ENCODE measurements at places on chromosomes 6 and 20.
A peak's percentile ranks its signal among the peaks of the same experiment; 100 is the strongest.

DNA sequence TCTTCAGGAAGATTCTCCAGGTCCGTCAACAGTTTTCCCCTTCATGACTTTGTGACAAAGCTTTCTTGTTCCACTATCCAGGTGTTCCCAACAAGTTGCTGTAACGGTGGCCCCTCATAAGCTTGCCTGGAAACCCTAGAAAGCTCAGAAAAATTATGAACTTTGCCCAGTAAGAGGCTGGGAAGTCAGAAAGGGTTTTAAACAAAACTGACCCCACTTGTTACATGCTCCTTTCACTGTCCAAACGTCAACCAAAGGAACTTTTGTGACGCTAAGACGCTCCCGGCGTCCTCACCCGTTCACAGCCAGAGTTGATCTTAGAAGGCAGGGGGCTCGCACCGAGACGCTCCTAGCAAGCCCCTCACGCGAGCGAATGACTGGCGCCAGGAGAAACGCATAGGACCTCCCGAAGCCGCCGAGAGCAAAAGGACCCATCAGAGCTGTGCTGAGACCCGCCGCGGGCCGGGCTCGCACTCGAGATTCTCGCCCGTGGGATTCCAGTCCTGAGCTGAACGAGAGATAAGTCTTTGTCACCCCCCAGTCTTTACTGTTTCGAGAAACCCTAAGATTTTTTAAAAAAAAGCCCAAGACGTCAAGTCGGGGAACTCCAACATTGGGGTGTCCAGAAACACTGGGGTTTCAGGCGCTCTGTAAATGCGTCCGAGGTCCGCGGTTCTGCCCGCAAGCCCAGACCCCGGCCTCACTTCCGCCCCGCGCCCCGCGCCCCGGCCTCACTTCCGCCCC is 544 bp upstream of the ACAT2 start:
- DNase-seq, result no peak

- peak; percentile 65 for DNase-seq
Observed at GRCh38 chr6:135267085-135267484, 86.0 kb downstream of the MYB start.

DNA sequence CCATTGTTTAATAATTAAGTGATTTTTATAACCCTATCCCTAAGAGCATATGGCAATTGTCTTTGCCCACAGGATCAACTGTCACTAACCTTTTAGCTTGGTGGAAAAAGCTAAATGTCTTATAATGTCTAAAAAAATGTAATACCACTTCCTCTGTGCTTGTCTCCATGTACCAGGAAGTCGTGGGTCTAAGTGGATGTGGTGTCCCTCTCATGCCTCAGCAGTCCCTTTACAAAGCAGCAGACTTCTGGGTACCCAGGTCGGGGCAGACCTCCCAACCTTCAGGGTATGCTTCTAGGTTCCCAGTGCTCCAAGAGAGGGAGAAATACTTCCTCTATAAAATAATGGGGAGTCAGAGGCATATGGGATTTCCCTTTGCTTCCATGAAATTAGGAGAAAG is 74.7 kb downstream of the ZHX3 start:
- no peak for DNase-seq

- no peak for DNase-seq
Observed at GRCh38 chr20:49348563-49348962, 70.7 kb upstream of the ZNFX1 start.

GRCh38 chr20:4729265-4729664 is 7.6 kb downstream of the PRND start:
- no peak for DNase-seq

DNA sequence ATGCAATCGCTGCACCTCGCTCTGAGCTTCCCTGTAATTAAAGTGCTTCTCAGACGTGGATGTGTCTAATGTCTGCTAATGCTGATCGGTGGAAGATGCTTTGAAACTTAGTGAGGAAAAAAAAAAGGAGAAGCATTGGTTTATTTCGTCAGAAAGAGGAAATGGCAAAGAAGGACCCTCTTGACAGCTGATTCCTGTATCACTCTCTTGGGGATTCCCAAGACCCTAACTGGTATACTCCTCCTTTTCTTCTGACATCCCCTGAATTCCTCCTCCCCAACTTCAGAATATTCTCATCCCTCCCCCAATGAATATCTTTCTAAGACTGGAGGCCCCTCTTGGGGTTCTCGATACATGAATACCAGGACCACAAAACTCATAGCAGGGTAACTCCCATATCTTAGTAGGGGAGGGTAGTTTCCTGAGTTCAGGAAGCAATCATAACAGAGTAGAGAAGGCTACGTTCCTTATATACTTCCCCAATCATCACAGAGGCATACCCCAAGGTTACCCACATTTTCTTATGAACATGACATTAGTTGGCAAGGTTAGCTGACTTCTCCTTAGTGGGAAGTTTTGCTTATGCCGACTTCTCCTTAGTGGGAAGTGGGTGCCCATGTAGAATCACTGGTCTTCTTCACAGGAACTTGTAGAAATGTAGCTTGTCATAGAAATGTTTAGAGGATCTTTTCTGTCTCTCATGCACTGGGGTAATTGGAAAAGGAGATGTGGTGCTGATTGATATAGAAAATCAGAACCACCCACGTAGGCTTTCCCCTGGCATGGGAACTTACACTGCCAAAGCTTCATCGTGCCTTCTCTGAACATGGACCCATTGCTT is 63.8 kb upstream of the ATXN1 start:
- DNase-seq, result no peak

- DNase-seq, result no peak
Observed at GRCh38 chr20:52922436-52922835, 49.7 kb upstream of the TSHZ2 start.

DNA sequence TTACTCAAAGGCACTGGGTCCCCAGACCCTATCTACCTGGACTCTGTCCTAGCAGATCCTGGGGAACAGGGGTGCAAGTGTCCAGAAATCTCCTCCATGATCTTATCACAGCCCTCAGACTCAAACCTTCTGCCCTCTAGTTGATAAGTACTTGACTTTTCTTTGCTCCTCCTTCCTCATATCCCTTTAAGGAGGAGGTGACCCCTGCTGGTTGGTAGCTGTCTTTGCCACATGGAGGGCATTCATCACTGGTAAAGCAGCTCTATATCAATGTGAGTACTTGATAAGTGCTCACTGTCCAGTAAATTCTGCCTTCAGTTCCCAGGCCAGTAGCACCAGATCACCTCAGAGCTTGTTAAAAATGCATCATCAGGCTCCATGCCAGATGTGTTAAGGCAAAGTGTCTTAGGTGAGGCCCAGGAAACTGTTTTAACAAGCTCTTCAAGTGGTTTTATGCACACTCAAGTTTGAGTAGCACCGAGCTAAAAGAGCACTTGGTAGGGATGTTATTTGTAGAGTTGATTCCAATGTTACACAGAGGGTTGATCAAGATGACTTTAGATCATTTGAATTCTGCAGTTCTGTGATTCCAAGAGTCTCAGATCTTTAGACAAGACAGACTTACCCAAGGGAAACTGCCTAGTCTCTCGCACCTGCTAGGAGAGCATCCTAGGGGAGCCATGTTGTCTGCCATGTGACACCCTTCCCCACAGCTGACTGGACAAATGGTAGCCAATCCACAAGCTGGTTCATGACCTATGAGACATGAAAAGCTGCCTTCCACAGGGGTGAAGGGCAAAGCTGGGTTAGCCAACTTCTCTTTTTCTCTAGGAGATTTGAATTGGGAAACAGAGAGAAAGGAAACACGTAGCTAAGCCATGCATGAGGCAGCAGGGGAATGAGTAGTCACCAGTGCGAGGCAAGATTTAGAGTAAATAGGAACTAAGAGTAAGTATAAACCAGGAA is 18.6 kb downstream of the TREML2 start:
- peak; percentile 53 for DNase-seq

GRCh38 chr6:13046084-13046483 is 282.3 kb downstream of the TBC1D7 start:
- DNase-seq, result no peak

DNA sequence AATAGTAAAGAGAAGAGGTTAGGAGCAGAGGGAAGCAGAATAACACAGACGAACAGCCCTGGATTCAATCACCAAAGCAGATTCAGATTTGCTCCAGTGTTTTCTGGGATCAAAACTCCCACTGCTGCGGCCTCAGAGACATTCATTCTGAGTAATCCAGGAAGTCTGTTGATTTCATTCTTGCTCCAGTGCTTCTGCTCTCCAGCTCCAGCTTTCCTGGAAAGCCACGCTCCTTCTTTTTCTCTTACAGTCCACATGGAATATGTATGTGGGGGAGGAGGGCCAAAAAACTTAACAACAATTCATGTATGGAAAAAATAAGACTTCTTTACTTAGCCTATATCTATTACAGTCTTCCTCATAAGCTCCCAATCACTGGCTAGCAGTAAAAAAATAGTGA is 26.4 kb upstream of the UST start:
- DNase-seq, result no peak

GRCh38 chr20:49344975-49345374 is 67.1 kb upstream of the ZNFX1 start:
- DNase-seq, result no peak

DNA sequence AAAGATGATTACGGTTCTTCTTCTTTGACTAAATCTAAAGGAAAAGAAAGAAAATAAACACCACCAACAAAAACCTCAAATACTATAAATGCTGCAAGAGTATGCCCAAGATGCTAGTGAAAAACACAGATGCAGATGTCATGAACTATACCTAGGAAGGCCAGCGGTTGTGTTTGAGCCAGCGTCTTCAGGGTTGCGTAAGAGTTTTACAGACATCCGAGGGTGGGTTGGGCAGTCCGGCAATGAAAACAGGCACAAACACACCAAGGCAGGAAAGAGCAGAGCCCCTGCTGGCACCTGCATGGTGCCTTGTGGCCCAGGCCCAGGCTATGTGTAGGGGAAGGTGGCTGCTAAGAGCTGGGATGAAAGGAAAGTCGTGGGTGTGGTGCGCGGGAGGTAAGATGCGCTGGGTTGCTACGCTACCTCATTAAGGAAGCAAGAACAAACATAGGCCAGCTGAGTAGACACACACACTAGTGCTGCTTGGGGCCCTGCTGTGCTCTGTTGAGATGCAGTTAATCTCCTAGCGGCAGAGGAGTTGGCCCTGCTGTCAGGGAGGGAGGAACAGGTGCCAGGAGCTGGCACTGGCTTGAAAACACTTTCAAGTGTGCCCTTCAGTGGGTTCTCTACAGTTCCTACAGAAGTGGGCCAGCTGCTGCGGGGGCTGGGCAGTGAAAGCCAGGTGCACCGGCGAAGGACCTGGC is 170.2 kb upstream of the PLN start:
- DNase-seq, result peak; percentile 99

DNA sequence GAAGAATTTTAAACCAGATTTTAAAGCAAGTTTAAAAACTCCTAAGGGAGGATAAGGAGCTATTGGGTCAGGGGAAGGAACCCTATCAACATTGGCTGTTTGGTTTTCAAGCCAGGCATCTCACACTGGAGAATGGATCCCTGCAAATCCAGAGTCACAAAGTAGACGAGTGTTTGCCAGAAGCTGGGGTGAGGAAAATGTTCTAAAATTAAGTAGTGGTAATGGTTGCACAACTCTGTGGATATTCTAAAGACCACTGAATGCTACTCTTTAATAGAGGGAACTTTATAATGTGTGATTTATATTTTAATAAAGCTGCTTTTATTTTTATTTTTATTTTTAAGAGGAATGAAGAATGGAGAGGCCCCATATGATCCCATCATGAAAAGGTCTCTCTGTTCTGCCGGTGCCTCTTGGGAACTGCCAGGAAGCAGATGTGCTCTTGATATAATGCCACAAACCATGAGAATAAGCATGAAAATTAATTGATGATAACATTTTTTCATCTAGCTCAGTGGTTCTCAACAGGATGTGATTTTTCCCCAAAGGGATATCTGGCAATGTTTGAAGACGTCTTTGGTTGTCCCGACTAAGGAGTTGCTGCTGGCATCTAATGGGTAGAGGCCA is 379.0 kb upstream of the CNR1 start:
- no peak for DNase-seq

DNA sequence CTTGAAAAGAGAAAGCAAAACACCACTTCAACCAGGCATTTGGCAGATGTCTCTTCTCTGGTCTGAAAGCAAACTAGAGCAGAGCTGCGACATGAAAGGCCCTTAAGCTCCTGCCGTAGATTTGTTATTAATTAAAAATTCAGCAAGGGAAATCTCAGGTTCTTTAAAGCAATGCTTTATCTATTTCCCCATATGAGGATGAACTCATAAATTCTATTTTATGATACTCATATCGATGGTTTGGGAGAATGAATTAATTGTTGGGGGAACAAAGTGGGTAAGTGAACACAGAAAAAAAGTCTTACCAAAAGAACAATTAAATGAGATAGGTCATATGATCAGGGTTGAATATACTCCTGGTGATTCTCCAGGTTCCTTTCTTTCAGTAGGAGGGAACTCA is 464.7 kb upstream of the SLC35B3 start:
- no peak for DNase-seq

DNA sequence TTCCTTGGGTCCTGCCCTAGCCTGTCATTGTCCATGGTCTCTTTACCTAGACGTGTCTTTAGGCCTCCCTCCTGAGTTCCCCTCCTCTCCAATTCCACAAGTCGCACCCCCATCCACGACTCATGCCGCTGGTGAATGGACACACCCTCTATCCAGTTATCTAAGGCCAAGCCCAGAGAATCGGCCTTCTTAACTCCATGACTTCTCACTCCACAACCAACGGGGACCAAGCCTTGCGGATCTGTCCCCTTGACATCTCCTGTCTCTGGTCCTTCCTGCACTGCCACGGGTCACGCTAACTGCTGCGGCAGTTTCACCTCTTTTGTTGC is 7.0 kb upstream of the RREB1 start:
- DNase-seq, result no peak

- DNase-seq, result no peak
Observed at GRCh38 chr6:83370567-83370966, 60.3 kb downstream of the ME1 start.

GRCh38 chr6:165245287-165245686 is 64.1 kb downstream of the C6orf118 start:
- DNase-seq, result no peak

- no peak for DNase-seq
Observed at GRCh38 chr6:26365633-26365995, 616 bp downstream of the BTN3A2 start.

DNA sequence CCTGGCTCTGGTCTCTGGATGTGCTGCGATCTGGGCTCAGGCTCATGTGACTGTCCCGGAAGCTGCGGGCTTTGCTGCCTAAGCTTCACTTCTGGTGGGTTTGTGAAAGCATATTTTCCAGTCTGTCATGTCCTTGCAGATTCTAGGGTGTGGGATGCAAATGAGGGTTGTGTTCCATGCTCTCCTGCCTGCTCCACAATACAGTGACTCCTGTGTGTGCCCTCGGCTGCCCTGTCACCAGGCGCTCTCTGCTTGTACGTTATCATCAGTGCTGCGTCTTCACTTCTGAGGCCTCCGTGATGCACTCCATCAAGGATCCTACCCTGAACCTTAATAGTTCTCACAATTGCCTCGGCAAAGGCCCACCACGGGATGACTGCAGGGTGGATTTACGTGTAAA is 84.2 kb downstream of the TTLL2 start:
- DNase-seq, result no peak

- no peak for DNase-seq
Observed at GRCh38 chr6:35637911-35638310, 50.8 kb downstream of the FKBP5 start.

DNA sequence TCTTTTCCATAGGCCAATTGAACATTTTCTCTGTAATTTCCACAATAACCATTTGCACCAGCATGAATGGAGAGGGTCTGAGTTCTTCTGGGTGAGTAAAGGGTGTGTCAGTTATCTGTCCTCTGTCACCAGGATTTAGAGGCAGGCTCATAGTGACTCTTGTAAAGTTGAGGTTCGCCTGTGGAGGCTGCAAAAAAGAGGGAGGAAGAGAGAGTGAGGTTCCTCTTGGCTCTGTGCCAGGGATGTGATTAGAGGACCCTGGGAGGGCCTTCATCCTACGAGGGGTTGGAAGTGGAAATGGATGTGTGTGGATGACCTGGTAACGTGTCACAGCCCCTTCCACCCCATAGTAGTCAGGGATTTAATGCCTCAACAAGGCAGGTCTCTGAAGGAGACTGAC is 242.0 kb downstream of the ESR1 start:
- DNase-seq, result no peak

Measured in NCI-H345 (cell line).